ENCODE measurements at places on chromosomes 11 and 22.

GRCh38 chr22:38174626-38175025 is 7.0 kb downstream of the PLA2G6 start:
- no peak for DNase-seq

DNA sequence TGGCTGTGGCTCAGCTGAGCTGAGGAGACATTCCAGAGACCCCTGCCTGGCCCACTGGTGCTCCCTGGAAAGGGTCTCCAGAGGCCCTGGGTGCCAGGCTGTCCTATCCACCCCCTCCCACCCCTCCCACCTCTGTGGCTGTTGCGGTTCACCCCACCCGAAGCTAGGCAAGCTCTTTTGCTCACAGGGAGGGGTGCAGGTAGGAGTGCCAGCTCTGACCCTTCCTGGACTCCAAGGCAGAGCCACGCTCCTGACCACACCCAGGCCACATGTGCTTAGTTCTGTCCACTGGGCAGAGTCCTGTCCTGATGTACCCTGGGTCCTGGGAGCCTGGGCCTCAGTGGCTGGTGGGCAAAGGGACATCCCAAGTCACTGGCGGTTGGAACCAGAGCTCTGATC is 16.4 kb downstream of the IL17REL start:
- no peak for DNase-seq

- no peak for DNase-seq
Observed at GRCh38 chr11:107413352-107413751, 44.3 kb downstream of the CWF19L2 start.

DNA sequence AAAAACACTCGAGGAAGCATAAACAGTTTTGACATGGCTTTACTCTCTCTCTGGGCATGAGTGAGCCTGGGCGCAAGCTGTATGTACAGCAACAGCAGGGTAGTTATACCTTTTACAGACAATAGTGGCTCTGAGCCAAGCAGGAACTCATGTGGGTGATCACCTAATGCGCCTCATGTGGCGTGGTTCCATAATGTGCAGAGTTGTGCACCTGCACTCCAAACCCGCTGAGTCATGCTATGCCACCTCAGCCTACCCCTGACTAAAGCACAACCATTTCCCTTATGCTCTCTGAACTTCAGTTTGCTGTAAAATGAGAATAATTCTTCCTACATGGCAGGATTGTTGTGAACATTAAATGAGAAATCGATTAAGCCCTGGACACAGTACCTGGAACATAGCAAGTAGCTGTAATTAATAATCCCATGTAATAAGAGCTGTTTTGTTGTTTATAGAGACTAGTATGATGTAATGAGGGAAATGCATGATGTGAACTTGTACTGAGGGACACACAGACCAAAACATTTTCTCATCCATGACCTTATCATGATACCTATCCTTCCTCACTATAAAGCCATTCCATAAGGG is 71.6 kb downstream of the CCDC34 start:
- no peak for DNase-seq

DNA sequence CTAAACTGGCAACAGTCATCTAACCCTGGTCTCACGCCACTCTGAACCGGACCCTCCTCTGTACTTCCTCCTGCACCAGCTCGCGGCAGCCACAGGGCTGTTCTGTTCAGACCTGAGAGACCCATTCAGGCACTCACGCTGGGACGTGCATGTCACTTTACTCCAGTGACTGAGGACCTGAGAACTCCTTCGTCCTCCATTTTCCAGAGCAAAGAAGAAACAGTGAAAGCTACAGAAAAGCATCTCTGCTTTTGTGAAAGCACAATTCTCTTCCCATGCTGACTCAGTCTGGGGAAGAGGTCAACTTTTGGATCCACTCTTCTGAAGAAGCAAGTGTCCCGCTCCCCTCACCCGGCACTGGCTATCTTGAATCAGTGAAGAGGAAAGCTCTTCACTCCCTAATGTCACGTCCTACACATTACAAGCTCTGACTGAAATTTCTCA is 24.5 kb downstream of the PISD start:
- no peak for DNase-seq

- DNase-seq: peak; percentile 59
Observed at GRCh38 chr11:19712281-19713195, at the start of gene NAV2. NAV2 (plus strand) TSS chr11:19712837; CDS start chr11:19713696, 859 bp downstream.

DNA sequence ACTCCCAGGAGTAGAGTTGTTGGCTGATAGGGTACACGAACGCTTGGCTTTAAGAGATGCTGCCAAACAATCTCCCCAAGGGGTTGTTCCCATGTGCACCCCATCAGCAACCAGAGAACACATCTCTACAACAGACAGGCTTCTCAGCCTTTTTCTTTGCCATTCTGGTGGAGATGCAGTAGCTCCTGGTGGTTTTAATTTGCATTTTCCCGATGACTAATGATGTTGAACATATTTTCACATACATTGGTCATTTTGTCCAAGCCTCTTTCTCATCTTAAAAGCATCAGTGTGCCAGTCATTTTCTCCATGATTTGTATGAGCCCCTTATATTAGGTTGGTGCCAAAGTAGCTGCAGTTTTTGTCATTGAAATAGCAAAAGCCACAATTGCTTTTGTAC is 21.8 kb downstream of the DHCR7 start:
- DNase-seq: no peak

GRCh38 chr11:46914363-46914762 is 4.0 kb downstream of the LRP4 start:
- no peak for DNase-seq

- no peak for DNase-seq
Observed at GRCh38 chr11:74726547-74727182, 4.6 kb downstream of the CHRDL2 start.

DNA sequence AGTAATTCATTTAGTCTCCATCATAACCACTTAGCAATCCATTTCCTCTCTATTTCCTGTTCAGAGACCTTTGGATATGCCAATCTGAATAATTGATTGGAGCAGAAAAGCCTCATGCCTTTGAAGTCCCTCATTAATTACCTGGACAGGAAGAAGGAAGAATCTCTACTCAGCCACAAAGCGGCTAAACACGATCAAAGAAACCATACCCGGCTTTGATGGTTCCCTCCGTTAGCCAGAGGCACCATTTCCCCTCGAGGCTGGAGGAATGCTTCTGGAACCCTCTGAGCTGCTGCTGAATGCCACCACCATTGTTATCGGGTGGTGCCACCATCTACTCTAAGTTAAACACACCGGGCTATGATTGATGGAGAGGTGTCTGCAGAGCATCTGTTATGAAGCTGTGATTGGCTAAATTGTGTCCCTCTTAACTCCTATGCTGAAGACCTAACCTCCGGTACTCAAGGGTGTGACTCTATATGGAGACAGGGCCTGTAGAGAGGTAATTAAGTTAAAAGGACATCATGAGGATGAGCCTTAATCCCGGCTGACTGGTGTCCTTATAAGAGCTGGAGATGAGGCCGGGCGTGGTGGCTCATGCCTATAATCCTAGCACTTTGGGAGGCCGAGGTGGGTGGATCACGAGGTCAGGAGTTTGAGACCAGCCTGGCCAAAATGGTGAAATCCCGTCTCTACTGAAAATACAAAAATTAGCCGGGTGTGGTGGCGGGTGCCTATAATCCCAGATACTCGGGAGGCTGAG is 168.6 kb downstream of the CTTN start:
- no peak for DNase-seq

GRCh38 chr11:68658097-68658496 is 26.2 kb upstream of the GAL start:
- no peak for DNase-seq

DNA sequence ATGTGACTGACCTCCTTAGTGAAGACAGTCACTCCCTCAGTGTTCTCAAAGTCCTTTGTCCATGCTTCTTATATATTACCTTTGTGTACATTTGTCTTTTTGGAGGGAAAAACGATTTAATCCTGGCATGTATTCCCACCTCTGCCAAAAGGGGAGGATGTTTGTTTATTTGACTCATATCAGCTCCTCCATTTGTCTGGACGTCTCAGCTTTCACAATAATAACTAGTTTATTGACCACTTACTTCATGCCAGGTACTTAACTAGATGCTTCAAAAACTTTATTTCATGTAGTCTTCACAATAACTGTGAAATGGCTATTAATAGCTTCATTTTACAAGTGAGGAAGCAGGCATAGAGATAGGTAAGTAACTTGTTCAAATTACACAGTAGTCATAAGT is 5.3 kb downstream of the TBCEL start:
- DNase-seq: no peak

- DNase-seq: no peak
Observed at GRCh38 chr11:44464741-44465140, 100.7 kb upstream of the CD82 start.

DNA sequence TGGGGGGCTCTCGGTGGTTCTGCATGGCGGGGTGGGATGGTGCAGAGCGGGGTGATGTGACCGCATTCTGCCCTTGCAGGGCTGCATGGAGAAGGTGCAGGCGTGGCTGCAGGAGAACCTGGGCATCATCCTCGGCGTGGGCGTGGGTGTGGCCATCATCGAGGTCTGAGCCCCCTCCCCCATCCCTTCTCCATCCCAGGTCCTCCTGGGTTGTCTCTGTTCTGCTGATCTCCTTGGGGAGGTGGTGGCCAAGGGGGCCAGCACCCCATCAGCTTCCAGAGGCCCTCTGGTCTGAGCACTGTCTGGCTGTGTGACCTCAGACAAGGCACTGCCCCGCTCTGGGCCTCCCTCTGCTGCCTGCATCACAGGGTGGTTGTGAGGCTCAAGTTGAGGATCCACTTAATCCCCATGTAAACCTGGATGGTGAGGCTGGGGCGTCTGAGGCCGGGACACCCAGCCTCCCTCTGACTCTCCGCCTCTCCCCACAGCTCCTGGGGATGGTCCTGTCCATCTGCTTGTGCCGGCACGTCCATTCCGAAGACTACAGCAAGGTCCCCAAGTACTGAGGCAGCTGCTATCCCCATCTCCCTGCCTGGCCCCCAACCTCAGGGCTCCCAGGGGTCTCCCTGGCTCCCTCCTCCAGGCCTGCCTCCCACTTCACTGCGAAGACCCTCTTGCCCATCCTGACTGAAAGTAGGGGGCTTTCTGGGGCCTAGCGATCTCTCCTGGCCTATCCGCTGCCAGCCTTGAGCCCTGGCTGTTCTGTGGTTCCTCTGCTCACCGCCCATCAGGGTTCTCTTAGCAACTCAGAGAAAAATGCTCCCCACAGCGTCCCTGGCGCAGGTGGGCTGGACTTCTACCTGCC is 53.3 kb downstream of the CD82 start:
- DNase-seq: no peak

DNA sequence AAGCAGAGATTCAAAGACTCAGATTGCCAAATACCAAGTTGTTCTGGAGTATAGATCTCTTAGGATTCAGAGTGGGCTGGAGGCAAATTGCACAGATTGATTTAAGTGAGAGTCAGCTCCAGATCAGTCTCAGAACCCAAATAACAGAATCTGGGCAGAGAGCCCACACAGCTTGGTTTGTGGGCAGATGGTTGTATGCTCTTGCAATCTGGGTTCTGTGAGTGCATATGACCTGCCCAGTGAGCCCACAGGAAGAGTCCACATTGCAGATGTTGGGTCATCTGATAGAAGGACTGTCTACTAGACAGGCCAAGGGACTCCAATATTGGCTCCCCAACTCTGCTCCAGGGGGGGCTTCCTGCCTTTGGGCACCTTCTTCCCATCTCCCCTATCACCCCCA is 65.9 kb downstream of the ADAMTS15 start:
- DNase-seq: no peak

GRCh38 chr22:45529971-45530575 is 27.4 kb downstream of the FBLN1 start:
- no peak for DNase-seq

GRCh38 chr11:79244798-79245197 is 196.0 kb downstream of the TENM4 start:
- no peak for DNase-seq

- DNase-seq: no peak
Observed at GRCh38 chr22:19525116-19525660, 978 bp upstream of the CLDN5 start.

GRCh38 chr11:130181295-130182272 is 22.0 kb downstream of the ST14 start:
- no peak for DNase-seq

GRCh38 chr22:22856885-22857606 is 30.6 kb upstream of the IGLL5 start:
- DNase-seq: no peak

- no peak for DNase-seq
Observed at GRCh38 chr22:40714499-40715337, 35.4 kb downstream of the MCHR1 start.

- DNase-seq: no peak
Observed at GRCh38 chr11:37946155-37946766, 1348.2 kb upstream of the RAG2 start.

- DNase-seq: no peak
Observed at GRCh38 chr11:108494182-108494581, 4.0 kb downstream of the POGLUT3 start.

GRCh38 chr11:120818097-120818496 is 205.8 kb upstream of the TBCEL start:
- DNase-seq: no peak

DNA sequence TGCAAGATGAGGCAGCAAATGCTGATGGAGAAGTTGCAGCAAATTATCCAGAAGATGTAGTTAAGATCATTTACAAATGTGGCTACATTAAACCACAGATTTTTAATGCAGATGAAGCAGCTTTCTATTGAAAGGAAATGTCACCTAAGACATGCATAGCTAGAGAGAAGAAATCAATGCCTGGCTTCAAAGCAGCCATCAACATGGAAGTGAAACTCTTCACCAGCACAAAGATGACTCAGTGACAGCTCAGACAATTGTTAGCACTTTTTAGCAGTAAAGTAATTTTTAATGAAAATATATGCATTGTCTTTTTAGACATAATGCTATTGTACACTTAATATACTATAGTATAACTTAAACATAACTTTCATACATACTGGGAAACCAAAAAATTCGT is 71.4 kb downstream of the FANCF start:
- DNase-seq: no peak

DNA sequence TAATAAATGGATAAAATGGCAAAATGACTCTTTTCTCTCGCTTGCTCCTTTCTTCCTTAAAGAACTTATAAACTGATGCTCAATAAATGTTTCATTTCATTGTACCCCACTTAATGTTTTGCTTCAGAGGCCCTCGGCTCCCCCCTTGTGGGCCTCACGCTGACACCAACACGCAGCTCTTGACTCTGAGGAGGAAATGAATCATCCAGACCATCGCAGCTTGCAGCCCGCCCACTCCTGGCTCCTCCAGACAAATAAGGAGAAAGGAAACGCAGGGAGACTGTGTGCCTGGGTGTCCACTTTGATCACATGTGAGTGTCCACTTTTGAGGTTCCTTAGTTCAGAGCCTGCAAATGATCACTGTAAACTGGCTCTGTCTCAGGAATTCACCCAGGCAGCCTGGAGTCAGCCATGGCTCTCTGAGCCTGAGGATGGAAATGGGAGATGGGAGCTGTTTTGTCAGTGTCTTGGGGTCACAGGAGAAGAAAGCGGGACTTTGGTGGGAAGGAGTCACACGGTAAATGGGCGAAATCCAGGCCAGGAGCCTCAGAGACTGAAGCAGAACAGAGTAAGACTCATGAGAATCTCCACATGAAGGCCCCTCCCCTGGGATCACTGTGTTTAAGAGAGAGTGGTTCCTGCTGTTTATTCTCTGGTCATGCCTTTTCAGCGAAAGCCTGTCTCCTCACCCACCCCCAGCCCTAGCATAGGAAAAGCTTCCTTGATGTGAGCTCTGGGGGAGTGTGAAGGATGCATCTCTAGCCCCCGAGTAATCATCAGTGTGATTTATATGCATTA is 96.5 kb downstream of the CWC15 start:
- DNase-seq: peak; percentile 16

GRCh38 chr11:21446939-21447590 is 745.8 kb upstream of the ANO5 start:
- no peak for DNase-seq

GRCh38 chr22:38335077-38335476 is 17.8 kb upstream of the CSNK1E start:
- no peak for DNase-seq

Measured in stimulated activated CD8-positive, alpha-beta memory T cell treated with anti-CD3 and anti-CD28 coated beads, Interleukin-2, amount 100 ng/mL, for 1 hour (primary cell).